ENCODE measurements at places on chromosomes 7 and 10.
A peak's percentile ranks its signal among the peaks of the same experiment; 100 is the strongest.

DNA sequence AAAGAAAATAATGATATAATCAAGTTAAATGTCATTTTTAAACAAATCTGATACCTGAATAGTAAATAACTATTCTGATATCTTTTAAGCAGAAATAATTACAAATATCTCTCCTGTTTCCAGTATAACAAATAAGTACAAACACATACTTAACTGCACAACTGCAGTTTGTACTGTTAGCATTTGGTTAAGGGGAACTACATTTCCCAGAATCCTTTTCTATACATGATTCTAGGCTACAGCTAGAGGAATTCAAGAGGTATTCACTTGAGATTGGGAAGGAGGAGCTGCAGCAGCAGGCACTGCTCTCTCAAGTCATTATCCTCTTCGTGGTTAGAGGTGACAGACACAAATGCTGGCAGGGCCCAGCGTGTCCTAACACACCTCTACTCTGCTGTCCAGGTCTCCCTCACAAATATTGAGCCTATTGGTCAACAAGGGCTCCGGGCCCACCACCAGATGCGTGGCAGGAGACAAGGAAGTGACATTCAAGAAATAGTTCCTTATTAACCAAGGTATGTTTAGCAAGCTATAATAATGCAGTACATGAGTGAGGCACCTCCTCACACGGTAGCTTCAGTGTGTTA is 255.1 kb upstream of the MKLN1 start:
- DNase-seq = peak; percentile 48

- DNase-seq = no peak
These were observed 154.8 kb upstream of the COBL start for GRCh38 chr7:51471210-51471980.

DNA sequence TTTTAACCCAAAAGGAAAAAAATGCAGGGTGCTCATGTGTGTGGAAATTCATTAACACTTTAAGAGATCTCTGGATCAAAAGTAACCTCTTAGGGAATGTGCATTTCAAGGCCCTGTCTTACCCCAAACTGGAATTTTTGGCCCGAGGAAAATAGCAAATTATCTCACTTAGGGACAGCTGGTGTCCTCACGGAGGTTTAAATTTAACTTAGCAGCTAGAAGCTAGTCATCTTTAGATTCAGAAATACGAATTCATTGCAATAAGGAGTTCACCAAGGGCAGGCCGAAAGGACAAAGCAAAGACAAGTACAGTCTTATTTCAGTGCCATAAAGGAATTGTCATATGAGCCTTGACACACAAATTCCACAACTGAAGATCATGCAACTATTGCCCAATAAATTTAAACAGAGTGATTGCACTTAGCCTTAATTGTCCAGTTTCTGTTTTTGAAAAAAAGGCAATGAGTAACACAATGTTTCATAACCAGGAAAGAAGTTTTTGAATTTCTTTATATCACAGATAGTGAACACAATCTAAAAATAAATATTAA is 22.4 kb upstream of the SEMA3C start:
- DNase-seq = no peak

- DNase-seq = no peak
These were observed 161.6 kb upstream of the KMT2E start for GRCh38 chr7:104852386-104852785.

GRCh38 chr10:85786401-85786899 is 580.1 kb downstream of the GRID1 start:
- DNase-seq = no peak

GRCh38 chr7:154769527-154769926 is 233.4 kb downstream of the PAXIP1 start:
- DNase-seq = no peak

DNA sequence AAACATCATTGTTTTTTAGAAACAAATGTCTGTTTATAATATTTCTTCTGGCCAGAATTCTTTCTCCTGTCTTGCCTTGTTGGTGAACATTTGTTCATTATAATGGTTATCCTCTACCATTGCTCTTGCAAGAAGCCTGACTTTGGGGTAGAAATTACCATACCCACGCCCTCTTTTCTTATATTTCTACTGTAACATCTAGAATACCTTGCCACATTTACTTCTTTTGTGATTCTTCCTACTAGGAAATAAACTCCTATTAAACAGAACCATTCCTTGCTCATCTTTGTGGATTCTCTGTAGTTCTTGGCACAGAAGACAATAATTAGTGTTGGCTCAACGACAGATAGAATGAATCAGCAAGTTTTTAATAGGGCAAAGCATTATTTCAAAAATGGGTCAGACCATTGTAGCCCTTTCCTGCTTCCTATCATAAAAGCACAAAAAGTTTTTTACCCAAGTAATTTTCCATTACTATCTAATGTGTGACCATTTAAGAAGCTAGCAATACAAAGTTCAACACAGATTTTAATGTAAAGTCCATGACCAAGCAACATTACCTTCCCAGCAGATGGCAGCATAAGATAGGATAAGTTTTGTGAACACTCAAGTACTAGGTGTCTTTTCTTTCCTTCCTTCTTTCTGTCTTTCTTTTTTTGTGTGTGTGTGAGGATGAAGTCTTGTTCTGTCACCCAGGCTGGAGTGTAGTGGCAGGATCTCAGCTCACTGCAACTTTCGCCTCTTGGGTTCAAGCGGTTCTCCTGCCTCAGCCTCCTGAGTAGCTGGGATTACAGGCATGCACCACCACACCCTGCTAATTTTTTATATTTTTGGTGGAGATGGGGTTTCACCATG is 270.4 kb downstream of the HGF start:
- DNase-seq = peak; percentile 76

GRCh38 chr10:116738339-116738738 is 4.0 kb downstream of the HSPA12A start:
- DNase-seq = no peak

DNA sequence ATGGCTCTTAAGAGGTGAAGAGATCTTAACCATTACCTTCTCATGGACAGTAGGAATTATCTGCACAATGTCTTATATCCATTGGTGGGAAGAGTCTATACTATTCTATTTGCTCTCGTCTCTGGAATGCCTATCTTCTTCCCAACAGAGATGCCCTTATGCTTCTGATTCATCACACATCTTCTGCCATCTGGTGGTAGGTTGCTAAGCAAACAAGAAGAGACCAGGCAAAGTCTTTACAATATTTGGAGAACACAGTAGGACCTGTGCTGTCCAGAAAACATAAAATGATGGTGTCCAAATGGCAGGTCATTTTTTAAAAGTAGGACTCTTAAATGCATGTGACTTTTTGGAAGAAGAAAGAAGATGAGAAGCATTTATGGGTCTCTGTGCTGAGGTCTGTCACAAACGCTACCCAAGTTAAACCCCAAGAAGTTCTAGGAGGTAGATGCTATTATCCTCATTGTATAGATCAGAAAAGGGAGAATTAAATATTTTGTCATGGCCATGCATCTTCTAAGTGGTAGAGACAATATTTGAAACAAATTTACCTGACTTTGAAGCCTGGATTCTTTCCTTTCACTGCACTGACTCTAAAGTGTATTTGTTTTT is 67.8 kb upstream of the NXPH1 start:
- DNase-seq = peak; percentile 35

GRCh38 chr10:124354411-124355382 is 64.0 kb downstream of the OAT start:
- DNase-seq = peak; percentile 32

GRCh38 chr7:28804990-28805389 is 153.1 kb downstream of the TRIL start:
- no peak for DNase-seq

GRCh38 chr7:116577320-116577871 is 52.6 kb downstream of the CAV1 start:
- DNase-seq = no peak

- DNase-seq = no peak
These were observed 97.6 kb downstream of the PRPF18 start for GRCh38 chr10:13684252-13684791.

- no peak for DNase-seq
These were observed 97.2 kb downstream of the PODXL start for GRCh38 chr7:131459256-131459655.

DNA sequence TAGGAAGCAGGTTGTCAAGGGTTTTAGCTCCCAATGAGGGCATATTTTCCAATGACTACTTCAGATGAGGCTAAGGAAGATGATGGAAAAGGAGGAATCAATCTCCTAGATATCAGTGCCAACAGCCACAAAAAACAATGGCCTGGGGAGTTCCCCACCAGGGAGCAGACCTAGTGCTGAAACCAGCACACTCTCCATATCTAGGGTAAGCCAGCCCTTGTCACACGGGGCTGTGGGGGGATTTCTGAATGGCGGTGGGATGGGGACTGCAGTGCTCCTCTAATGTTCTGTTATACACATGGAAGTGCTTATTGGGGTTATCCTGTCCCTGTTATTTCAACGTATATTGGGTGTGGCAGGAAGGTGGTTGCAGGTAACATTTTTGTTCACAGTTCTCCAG is 18.5 kb downstream of the EPC1 start:
- no peak for DNase-seq

- no peak for DNase-seq
These were observed 105.1 kb upstream of the ADCY1 start for GRCh38 chr7:45469103-45469502.

DNA sequence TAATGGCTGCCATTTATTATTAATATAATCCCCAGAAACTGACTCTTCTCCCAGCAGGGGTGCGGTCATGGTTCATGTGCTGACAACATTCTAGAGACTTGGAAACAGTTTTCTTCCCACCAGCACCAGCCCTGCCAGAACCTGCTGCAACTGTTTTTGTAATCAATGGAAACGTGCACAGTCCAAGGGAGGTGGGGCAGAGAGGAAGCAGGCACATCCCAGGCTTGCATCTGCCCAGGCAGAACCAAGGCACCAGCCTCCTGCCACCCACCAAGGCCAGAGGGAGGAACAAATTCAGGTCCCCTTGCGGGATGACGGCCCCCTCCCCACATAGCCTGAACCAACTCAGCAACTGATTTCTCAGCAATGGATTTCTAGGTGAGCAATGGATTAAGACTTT is 119.0 kb downstream of the OAT start:
- no peak for DNase-seq

DNA sequence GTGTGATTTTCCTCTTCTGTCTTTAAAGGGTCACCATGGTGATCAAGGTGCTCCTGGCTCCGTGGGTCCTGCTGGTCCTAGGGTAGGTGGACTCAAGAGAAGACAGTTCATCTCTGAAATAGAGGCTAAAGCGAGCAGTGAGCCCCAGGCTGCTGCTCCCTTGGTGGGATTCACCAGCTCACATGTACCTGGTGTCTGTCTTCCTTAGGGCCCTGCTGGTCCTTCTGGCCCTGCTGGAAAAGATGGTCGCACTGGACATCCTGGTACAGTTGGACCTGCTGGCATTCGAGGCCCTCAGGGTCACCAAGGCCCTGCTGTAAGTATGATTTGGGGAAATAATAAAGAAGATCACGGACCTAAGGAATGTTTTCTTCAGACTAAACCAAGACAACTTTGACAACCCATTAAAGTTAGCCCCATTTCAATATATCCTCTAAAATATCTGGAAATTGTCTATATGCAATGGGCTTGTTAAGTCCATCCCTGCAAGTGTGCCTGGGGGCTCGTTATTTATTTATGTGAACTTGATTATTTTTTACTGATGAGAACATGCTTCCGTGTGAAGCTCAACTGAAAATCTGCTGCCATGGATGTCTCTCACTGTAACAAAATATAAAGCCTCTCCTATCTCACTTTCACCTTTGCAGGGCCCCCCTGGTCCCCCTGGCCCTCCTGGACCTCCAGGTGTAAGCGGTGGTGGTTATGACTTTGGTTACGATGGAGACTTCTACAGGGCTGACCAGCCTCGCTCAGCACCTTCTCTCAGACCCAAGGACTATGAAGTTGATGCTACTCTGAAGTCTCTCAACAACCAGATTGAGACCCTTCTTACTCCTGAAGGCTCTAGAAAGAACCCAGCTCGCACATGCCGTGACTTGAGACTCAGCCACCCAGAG is 32.5 kb downstream of the COL1A2 start:
- DNase-seq = no peak

DNA sequence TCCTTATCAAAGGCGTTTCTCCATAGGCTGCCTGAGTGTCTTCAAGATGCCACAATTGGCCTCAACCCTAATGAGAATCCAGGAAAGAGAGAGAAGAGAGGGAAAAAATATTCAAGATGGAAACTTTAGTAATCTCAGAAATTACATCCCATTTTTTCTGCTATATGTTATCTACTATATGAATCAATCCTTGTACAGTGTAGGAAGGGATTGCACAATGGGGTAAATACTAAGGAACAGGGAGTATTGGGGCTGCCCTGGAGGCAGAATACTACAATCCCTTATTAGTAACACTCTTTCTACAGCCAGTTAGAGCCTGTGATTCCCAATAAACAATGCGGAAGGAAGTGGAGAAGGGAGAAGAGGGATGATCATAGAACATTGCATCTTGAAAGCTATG is 27.9 kb downstream of the TFPI2 start:
- no peak for DNase-seq

GRCh38 chr10:82564353-82565196 is 689.6 kb downstream of the NRG3 start:
- no peak for DNase-seq

GRCh38 chr7:158550394-158550700 is 37.3 kb downstream of the PTPRN2 start:
- DNase-seq = no peak

DNA sequence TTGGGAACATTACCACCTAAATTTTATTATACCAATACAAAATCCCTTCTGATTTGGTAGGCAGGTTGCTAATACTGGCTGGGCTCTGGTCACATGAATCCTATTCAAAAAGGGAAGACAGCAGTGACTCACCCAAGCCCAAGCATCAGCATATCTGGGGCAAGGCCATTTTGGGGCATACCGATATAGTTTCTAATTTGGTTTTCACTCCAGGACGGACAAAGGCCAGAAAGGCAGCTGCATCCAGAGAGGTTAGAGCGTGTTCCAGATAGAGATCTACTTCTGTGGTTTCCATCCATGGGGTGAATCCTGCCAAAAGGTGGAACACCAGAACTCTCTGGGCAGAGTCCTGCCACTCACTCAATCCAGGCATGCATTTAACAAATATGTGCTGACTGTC is 335.8 kb downstream of the ELMO1 start:
- no peak for DNase-seq

GRCh38 chr10:43076876-43077420 is at the start of gene RET:
Gene RET, plus strand, starts transcription at chr10:43077069. Its CDS starts 190 bp downstream, at chr10:43077259.
- DNase-seq = peak; percentile 10

GRCh38 chr10:114618722-114619121 is 39.4 kb downstream of the ABLIM1 start:
- DNase-seq = no peak

DNA sequence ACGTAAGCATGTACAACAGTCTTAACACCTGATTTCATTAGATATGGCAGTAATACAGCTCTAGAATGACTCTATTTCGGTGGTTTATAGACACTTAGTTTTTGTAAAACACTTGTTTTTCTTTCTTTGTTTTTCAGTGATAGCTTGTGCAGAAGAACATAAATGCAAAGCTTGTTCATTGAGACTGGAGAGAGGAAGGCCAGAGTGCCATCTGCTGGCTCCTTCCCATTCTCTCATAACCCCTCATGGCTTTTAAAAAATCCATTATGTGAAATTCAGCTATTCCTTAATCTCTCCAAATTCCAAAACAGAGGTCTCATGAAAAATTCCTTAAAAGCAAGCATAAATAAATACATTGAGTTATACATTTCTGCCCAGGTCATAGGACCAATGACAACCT is 76.3 kb downstream of the CACNB2 start:
- no peak for DNase-seq

All from hematopoietic multipotent progenitor cell treated with erythropoietin and hydrocortisone succinate and interleukin-3 and kit ligand, for 8 days (in vitro differentiated cells).